ENCODE measurements at places on chromosomes 6 and 20. TPM values are rescaled to one million over a fixed set of nuclear protein-coding genes. Genes with fewer than 3 reads are reported as not detected.

Gene SMOC2
- not detected for total RNA-seq

Gene CLPSL1
- not detected for total RNA-seq

Gene RNF39
- not detected for total RNA-seq

Gene PRL
- not detected for total RNA-seq

Gene PM20D2
- 16.6 TPM for total RNA-seq

Gene IL20RA
- 0.19 TPM for total RNA-seq

Gene KCNK16
- total RNA-seq: not detected

Gene OPRM1
- not detected for total RNA-seq

Gene CASS4
- under 0.01 TPM for total RNA-seq

Gene WFDC2
- total RNA-seq: not detected
